ENCODE measurements at places on chromosomes 2 and 18.
A peak's percentile ranks its signal among the peaks of the same experiment; 100 is the strongest.

DNA sequence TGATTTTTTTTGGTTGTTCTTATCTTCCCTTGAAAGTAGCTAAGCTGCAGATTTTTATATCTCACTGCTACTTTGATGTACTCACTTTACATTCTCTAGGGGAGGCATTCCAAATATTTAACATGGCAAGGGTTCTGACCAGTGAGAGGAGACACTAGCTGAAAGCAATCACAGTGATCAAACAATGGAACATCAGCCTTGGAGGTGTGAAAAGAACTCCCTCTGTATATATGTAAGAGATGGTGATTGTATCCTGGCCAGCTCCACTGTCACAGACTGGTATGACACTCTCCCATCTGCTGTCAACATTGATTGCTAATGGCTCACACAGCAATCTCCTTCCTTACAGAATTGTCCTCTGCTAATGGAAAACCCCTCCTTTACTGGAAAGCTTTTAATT lies 291.7 kb upstream of the CDH19 start:
- DNase-seq, result no peak

DNA sequence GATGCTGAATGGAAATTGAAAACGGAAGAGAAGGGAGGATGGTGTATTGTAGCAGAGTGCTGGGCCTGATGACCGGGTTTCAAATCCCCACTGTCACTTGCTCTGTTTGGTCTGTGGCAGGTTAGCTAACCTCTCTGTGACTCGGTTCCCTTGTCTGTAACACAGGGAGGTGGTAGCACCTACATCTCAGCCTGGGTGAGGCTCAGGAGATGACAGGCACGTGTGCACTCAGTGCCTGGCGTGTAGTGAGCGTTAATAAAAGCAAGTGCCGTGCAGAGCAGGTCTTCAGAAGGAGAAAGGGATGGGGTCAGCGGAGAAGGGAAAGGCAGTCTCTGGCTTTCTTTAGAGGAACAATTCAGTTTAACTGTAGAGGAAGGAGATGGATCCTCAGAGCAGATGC lies 125.5 kb upstream of the SMIM21 start:
- DNase-seq, result no peak

GRCh38 chr2:194562329-194562728 lies 1094.7 kb upstream of the SLC39A10 start:
- no peak for DNase-seq

DNA sequence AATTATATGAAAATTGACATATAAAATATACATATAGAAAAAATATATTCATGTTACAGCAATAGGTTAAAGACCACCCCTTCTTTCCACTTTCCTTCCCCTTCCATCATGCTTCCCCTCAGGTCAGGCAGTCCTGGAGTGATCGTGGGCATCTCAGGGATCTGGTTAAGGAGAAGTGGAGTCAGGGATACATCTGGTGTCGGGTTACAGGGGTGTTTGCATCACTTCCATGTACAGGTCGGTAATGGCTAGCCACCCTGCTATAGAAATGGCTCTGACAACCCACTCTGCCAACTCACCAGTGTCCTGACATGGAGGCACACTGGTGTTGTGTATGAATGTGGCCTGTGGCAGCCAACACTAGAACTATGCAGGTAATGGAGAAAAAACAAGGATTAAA lies 36.3 kb upstream of the LGALSL start:
- DNase-seq, result no peak

DNA sequence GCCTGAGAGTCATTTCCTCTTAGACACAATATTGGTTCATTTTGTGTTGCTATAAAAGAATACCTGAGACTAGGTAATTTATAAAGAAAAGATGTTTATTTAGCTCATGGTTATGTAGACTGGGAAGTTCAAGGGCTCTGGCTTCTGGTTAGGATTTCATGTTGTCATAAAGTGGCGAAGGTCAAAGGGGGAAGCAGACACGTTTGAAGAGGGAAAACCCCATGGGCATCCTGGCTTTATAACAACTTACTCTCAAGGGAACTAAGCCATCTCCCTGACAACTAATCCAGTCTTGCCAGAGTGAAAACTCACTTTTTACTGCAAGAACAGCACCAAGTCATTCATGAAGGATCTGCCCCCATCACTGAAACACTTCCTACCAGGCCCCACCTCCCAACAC lies 89.7 kb upstream of the RNF152 start:
- DNase-seq, result no peak

GRCh38 chr18:62769216-62769615 lies 53.9 kb downstream of the PHLPP1 start:
- DNase-seq, result no peak

DNA sequence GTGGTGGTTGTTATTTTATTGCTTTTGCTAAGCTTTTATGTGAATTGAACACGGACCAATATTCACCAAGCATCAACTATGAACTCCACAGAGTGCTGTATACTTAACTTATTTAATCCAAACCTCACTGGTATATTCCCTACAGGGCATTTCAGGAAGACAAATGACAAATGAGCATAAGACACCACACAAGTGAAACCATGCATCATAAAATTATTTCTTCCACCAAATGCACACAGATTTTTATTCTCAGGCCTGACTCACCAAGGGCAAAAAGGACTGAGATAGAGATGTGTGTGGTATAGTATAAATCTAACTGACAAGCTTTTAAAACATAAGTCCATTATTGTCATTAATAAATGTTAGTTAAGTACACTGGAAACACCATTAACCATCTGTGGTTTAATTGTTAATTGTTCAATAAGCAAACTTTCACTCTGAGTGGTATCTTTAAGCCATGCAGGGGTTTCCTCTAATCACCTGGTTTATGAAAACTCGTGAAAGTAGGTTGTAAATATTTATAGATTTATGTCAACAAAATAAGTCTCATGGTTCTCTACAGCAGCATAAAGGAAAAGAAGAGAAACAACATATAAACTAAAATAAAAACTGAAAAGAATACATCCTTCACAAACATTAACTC lies 77.6 kb upstream of the CRIM1 start:
- peak; percentile 5 for DNase-seq

GRCh38 chr18:49967636-49968313 lies 154.4 kb upstream of the ACAA2 start:
- no peak for DNase-seq

DNA sequence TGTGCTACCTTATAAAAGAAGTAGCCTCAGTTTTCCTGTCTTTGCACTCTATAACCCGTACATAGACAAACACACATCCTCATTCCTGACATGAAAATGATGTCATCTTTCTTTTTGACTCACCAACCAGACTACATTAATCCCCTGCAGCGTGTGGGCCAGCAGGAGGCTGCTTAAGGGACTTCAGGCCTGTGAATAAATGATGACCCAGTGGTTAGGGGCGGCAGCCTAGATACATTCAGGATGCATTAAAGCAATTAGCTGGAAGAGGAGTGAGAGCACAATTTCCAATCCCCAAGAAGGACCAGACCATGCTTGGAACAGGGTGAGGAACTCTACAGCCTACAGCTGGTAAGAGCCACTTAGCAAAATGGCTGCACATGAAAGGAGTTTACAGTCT lies 57.3 kb upstream of the KLF7 start:
- peak; percentile 91 for DNase-seq

GRCh38 chr2:1767939-1768691 lies 23.8 kb upstream of the PXDN start:
- DNase-seq, result no peak

DNA sequence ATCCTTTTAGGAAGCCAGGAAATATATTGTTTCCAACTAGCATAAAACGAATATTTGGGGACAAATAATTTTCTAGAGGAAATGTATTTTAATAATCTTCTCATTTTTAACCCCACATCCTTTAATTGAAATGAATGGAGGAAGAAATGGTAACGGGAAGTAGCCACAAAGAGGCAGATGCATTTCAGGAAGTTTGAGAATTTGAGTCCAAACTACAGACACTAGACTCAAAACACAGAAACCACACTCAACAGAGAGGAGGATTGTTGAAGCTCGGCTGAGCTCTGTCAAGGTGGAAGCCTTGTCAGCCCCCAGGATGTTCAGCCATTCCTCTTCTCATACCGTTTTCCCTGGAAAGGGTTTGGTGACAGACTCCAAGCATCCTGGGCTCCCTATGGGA lies 288.5 kb downstream of the NAPG start:
- DNase-seq, result no peak

DNA sequence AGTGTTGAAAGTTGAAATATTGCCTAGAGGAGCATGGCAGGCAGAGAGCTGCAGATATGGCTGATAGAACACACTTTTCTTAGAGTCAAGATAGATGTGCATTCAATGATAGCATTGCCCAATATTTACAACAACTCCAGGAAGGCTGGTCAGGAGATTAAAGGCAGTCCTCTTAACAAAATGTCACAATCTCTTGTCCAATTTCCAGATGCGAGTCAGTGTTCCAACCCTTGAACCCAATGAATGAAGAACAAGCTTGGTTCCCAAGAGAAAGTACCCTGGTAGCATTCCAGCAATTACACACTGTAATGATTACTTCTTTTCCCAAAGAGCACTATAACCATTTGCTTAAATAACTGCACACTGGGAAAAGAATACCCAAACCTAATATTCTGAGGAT lies 839.4 kb upstream of the VRK2 start:
- DNase-seq, result no peak

- DNase-seq, result peak; percentile 32
Observed at GRCh38 chr18:58051765-58052460, 7.9 kb downstream of the NEDD4L start.

Data from astrocyte of the spinal cord (primary cell).